ENCODE measurements at places on chromosomes 11 and 22.

GRCh38 chr11:102320679-102321078, 3.4 kb downstream of the BIRC3 start:
- no peak for DNase-seq

DNA sequence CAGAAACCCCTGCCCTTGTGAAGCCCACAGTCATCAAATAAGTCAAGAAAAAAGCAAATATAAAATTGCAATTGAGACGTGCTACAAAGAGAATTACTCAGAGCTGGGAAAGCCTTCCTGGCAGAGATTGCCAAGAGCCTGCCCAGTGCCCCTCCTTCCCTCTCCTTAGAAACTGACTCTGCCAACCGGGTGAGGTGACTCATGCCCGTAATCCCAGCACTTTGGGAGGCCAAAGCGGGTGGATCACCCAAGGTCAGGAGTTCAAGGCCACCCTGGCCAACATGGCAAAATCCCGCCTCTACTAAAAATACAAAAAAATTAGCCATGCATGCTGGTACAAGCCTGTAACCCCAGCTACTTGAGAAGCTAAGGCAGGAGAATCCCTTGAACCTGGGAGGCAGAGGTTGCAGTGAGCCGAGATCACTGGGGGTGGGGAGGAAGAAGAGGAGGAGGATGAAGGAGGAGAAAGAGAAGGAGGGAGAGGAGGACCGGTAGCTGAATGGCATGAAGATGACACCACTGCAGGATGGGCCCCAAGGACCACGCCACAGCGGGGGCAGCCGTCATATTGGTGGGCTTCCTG, 76.1 kb upstream of the RTL6 start:
- DNase-seq = no peak

- DNase-seq = peak; percentile 95
These were observed at the start of gene GRAMD1B for GRCh38 chr11:123429913-123430720. Gene GRAMD1B (plus strand): TSS chr11:123430269. CDS start chr11:123430793, 524 bp downstream.

DNA sequence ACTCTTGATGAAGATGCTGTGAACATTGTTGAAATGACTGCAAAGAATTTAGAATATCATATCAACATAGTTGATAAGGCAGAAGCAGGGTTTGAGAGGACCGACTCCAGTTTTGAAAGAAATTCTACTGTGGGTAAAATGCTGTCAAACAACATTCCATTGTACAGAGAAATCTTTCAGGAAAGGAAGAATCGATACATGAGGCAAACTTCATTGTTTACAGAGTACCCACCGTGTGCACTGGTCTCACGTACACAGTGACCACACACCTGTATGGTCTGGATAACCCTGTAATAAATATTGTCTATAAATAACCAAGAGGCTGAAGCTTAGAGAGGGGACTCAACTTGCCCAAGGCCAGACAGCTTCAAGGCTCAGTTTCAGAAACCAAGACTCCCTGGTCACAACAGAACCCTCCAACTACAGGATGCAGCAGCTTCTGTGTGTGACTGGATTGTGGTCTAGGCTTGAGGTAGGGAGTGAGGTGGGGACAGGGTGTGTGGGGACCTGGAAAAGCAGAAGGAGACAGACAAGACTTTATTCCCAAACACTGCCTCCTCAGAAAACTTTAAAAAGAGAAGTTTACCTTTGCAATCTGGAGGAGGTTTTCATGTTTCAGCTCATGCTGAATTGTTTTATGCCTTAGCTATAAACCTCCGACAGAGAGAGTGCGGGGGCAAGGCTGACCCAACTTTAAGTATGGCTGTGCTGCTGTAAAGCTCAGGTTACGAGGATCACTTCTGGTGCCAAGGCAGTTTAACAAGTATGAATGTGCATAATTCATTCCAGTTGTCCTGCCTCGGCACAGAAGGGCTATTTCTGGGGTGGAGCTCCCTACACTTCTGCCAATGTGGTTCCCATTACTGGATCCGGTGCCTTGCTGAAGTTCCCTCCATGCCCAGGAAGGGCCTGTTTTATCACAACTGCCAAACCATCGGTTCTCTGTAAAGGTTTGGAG, 372.6 kb upstream of the NARS2 start:
- DNase-seq = no peak

DNA sequence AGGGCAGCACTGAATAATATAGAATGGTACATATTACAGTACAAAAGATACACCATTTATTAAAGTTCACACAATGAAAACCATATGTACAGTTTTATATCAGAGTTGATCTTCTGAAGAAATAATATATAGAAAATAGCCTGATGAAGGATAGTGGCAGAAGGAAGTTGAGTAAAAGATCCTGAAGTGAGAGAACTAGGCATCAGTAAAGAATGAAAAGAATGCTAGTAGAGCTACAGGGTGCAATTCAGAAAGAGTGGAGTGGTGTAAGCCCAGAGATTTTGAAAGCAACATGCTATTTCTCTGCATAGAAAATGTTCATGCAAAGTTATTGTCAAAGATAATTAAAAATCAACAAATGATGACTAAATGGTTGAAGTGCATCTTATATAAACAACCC, 1552.7 kb upstream of the TENM4 start:
- no peak for DNase-seq

All from lung (tissue), 17 donors.